ENCODE measurements at places on chromosomes 16 and 17.

- DNase-seq: no peak
Measured at GRCh38 chr17:67467500-67468455, 90.7 kb downstream of the PITPNC1 start.

GRCh38 chr16:5932906-5933305 is 835.3 kb upstream of the EEF2KMT start:
- DNase-seq: no peak

GRCh38 chr17:81120695-81121621 is 44.3 kb upstream of the PVALEF start:
- no peak for DNase-seq

GRCh38 chr17:48483004-48483403 is 47.8 kb downstream of the HOXB1 start:
- no peak for DNase-seq

DNA sequence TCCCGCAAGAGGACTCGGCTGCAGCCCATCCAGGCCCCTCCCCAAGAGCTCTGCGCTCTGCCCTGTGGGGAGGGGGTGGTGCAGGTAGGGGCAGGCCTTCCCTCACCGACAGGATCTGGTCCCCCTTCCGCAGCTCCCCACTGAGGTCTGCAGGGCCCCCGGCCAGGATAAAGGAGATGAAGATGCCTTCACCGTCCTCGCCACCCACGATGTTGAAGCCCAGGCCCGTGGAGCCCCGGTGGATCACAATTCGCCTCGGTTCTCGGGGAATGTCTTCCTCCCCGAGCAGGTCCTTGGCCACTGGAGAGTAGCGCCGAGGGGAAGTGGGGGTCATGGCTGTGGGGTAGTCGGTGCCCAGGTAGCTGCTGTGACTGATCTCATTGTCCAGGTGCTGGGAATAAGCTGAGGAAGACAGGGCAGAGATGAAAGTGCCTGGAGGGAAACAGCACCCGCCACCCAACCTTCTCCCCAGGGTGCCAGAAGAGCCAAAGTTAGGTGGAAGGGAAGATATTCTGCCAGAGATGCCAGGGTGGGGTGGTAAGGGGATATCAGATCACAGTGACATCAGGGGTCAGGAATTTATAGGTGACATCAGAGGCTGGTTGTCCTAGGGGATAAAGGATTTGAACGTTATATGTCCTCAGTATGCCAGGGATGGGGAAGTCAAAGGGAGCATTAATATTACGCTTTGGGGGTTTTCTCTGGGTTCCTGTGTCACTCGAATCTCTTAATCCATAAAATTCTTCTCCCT is 17.7 kb upstream of the ASGR1 start:
- DNase-seq: no peak

GRCh38 chr17:72422204-72422504 is 301.3 kb downstream of the SOX9 start:
- DNase-seq: peak; percentile 71

DNA sequence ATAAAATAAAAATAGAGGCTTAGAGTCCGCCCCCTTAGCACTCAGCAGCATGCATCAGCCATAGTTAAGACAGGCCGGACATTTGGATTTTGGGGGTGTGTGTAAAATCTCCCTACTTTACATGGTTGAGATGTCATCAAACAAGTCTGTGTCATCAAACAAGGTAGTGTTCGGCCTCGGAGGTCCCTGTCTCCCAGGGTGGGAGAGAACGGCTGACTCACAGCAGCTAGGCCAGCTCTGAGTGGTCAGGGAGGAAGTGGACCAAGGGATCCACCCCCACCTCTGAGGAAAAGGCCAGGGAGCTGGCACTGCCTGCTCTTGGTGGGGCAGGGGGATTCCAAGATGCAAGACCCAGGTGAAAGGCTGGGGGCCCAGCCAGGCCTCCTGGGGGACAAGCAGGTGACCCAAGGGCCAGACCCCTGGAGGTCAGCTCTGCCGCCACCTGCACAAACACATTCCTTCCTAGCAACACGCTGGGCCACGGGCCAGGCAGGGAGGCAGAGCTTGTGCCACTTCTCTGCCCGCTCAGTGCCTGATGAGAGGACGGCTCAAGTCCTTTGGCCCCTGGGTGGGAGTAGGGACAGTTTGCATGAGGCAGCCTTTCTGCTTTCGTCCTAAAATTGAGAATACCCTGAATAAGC is 28.5 kb downstream of the KIFC3 start:
- DNase-seq: no peak

DNA sequence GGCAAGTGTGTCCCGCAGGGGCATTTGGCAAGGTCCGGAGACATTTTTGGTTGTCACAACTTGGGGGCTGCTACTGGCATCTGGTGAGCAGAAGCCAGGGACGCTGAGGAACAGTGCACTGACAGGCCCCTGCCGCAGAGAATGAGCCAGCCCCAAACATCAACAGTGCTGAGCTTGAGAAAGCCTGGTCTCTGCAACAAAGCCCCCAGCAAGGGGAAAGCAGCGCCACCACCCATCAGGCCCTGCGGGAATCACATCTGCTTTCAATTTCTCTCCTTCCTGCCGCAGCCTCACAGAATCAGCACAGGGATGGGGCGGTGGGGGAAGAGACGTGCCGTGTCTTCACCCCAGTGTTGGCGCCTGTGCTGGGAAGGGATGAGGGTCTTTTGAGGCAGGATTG is 14.8 kb upstream of the PRPSAP1 start:
- no peak for DNase-seq

GRCh38 chr17:63433746-63434591 is 12.1 kb downstream of the CYB561 start:
- DNase-seq: peak; percentile 16

DNA sequence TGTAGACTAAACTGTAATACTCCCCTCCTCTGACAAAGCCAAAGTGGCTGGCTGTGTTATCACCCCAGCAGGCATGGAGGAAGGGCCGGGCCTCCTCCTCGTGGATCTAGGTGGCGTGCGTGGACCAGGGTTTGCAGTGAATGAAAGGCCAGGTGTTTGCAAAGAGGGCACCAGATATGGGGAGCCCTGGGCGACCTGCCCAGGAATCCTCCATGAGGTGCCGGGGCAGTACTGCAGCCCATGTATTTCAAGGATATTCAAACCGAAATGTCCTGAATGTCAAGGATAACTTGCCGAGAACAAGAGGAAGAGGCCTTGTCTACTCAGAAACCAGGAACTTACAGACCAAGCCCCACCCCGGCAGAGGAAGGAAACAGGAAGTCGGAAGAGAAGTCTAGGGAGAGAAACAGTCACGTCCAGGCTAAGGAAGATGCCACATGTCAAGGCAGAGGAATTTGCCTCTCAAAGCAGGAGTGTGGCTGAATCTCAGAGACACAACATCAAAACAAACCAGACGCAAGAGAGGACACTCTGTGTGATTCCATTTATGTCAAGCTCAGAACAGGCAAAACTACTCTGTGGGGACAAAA is 13.7 kb upstream of the OSGIN1 start:
- DNase-seq: no peak

- DNase-seq: peak; percentile 73
Measured at GRCh38 chr16:57000271-57001025, 11.1 kb downstream of the NLRC5 start.

- no peak for DNase-seq
Measured at GRCh38 chr17:68207651-68208253, 40.1 kb upstream of the AMZ2 start.

DNA sequence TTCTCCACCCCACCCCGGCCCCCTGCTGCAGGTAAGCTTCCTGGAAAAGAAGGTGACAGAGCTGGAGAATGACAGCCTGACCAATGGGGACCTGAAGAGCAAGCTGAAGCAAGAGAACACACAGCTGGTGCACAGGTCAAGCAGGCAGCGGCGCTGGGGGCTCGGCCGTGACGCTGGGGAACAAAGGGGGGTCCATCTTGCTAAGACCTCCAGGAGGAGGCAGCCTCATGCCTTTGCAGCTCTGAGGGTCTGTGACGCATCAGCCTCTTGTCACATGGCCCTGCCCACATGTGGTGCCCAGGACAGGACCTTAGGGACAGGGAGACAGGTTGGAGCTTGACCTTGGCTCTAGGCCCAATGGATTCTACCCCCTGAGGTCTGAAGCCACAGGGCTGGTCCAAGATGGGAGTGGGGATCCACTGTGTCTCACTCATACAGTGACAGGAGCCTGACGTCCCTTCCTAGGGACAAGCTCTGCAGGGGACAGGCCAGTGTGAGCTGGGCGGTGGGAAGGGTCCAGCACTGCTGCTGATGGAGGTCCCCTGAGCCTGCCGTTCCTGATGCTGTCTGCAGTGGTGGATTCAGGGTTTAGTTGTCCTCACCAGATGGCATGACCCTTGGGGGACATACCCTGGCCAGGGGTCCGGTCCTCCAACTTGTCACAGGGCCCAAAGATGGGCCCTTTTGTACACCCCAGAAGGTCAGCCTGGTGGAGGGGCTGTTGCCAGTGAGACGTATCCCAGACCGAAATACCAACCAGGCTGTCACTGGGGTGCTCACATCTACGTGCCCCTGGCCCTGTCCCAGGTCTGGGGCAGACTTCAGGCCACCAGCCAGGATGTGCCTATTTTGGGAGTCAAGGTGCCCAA is 132.6 kb downstream of the RAB11FIP4 start:
- DNase-seq: no peak

GRCh38 chr16:1689853-1690252 is 11.8 kb downstream of the JPT2 start:
- DNase-seq: peak; percentile 60

DNA sequence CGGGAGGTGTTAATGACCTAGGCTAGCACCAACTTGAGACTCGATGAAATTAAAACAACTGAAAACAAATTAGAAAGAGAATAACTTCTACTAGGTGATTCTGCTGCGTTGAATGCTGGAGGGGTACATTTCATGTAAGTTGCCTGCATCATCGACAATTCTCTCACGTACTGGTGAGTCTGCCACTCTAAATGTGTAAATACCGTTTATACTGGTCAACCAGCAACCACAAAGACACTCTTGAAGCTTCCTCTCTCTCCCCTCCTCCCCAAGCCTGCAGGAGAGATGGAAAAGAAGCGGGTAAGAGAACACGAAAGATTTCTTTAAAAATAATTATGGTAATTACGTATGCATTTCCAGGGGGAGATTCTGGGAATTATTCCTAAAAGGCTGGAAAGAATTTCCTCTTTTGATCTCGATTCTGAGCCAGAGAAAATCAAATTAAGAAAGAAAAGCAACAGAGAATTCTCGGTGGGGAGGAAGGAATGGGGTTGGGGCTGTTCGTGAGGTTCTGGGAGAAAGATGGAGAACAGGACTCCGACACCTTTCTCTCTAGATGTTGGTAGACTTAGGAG is 68.6 kb upstream of the MRTFB start:
- no peak for DNase-seq

- DNase-seq: no peak
Measured at GRCh38 chr17:79562931-79563210, 48.0 kb downstream of the RBFOX3 start.

DNA sequence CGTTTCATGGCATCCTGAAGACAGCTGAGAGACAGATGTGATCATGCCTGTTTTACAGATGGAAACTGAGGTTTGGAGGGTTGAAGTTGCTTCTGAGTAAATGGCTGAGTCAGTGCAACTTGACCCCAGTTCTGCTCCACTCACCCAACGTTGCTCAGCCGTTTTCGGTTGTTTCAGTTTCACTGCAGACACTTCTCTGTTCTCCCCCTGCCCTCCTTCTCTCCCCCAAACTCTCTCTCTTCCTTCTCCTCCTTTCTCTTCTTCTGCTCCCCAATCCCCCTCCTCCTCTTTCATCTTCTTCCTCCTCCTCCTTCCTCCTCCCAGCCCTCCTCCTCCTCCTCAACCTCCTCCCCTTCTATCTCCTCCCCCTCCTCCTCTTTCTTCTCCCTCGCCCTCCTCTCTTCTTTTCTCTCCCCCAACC is 9.4 kb upstream of the CEP20 start:
- no peak for DNase-seq

DNA sequence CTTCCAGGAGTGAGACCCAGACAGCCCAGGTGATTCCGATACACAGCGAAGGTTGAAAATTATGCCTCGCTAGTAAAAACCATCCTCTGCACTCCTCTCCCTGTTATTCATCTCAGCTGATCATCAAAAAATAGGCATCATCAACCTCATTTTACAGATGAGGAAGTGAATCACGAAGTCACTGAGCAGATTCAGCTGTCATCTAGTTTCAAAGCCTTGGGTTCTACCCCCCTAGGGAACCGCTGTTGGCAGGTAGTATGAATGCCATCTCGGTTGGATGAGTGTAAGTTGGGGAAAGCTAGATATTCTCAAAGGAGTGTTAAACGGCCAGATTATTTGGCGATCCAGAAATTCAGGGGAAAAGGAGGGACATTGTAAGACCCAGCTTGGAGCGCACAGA is 2.0 kb downstream of the CRYM start:
- DNase-seq: no peak

GRCh38 chr17:37466471-37466870 is 23.2 kb upstream of the DUSP14 start:
- DNase-seq: peak; percentile 76

- no peak for DNase-seq
Measured at GRCh38 chr17:80717720-80718083, 173.1 kb downstream of the RPTOR start.

- no peak for DNase-seq
Measured at GRCh38 chr17:57530026-57530425, 215.1 kb downstream of the CCDC182 start.

- no peak for DNase-seq
Measured at GRCh38 chr16:51756447-51757123, 605.5 kb upstream of the SALL1 start.

Measured in foreskin keratinocyte (primary cell).